MCF 10A (cell line): ENCODE measurements at places on chromosomes 13 and 19. TPM values are rescaled to one million over a fixed set of nuclear protein-coding genes. Genes with fewer than 3 reads are reported as not detected.

Gene ZNF446
- total RNA-seq, result 8.3 and 10.3 TPM in 2 replicates

DNA sequence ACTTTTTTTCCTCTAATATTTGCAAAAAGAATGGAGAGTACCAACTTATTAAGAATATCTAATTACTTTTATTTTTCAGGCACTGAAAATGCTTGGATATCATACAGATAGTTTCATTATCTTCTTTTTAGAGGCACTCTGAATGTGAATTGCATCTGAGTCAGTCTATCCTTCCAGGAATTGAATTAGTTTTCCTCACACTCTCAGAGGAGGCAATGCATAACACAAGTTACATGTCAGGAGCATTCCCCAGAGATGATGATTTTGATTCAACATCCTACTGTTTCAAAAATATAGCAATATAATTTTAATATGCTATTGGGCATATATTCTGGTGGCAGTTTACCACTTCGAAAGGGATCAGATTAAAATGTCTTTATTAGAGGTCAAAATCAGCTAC is 1315.4 kb downstream of the PCDH9 start:
- DNase-seq, result peak; percentile 23

Gene UGGT2
- 54.0 and 57.1 TPM in 2 replicates for total RNA-seq

DNA sequence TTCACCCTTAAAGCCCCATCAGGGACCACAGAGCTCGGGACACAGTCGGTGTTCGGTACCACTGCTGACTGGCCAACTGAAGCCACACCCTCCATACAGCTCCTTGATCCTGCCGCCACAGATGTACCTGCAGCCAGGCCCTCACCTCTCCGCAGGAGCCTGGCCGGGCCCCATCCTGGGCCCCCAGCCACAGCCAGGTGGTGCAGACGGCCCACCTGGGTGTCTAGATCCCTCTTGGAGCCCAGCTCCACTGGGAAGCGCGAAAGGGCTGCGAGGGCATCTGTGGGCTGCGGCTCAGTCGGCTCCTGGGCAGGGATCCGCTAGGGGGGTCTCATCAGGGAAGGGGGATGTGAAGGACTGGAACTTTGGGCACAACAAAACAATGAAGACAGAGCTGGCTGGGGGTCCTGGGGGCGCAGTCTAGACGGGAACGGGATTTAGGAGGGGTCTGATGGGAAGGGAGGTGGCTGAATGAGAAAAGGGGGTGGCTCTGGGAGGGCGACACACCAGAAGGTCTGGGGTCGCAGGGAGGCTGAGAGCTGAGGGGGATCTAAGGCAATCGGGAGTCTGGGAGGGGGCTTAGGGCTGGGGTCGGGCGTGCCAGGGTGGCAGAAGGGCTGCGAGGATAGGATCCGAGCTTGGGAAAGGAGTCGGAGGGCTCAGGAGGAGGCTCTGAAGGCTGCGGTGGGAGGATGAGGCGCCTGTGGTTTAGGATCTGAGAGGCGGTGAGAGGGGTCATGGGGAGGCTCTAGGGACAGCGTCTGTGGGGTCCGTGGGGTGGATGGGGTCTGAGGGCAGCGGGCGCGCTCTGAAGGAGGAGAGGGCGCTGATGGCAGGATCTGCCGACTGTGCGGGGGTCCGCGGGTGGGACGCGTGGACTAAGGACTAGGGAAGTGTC is 15.8 kb downstream of the PRODH2 start:
- no peak for DNase-seq

GRCh38 chr13:75872980-75873379 is 236.8 kb downstream of the LMO7 start:
- no peak for DNase-seq
